ENCODE measurements at places on chromosomes 4 and X.

- DNase-seq: no peak
Observed at GRCh38 chr4:25702848-25703247, 47.2 kb downstream of the SLC34A2 start.

DNA sequence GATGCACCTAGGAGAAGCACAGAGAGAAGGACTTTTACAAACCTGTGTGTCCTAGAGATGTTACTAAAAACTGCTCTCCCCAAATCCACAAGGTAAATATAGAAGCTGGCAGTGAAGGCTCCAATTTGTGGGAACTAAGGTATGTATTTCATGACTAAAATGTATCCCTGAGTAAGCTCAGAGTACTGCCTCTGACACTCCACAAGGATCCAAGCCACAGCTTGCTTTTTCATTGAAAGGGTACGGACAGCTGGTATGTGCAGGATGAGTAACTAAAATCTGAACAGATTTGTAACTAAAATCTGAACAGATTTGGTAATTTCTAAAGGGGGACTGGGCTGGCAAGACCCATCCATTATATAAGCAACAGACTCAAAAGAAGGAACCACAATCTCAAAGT, 187.6 kb downstream of the DCLK2 start:
- DNase-seq: no peak

DNA sequence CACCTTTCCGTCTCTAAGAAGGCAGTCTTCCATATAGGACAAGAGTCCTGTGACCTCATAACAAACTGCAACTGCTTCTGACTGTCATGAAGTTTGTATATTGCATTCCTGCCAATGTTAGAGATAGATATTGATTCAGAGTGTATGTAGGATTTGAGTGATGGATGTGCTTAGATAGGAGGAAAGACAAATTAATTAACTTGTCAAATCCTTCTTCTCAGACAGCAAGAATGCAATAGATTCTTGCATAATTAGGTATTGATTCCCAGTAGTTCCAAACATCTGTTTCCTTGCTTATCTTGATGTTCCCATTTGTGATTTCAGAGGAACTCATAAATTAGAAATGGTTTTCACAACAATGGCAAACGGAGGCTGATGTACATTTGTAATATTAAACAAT, 555.3 kb downstream of the TRAM1L1 start:
- no peak for DNase-seq

DNA sequence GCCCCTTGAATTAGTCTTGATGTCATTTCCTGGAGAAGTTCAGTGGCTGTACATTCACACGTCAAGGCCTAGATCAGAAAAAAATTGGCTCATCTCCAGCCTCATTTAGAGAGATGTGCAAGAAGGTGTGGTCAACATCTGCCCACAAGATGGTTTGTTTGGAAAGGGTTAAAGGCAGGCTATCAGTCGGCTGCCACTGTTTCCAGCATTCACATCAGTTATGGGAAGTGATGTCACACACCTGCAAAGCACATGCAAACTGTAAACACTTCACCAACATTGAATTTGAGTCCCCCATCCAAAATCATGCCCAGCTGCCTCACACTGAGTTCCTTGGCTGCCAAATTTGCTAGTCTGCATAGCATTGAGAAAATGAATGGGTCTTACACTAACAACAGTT, 498.3 kb upstream of the INTU start:
- DNase-seq: no peak

GRCh38 chrX:63818156-63818555, 33.1 kb upstream of the ARHGEF9 start:
- no peak for DNase-seq

GRCh38 chr4:5933996-5934831, 41.3 kb upstream of the CRMP1 start:
- no peak for DNase-seq

- DNase-seq: no peak
Observed at GRCh38 chr4:16505267-16505666, 279.0 kb upstream of the TAPT1 start.

GRCh38 chrX:145821291-145821897, 3.8 kb downstream of the SLITRK2 start:
- DNase-seq: no peak

DNA sequence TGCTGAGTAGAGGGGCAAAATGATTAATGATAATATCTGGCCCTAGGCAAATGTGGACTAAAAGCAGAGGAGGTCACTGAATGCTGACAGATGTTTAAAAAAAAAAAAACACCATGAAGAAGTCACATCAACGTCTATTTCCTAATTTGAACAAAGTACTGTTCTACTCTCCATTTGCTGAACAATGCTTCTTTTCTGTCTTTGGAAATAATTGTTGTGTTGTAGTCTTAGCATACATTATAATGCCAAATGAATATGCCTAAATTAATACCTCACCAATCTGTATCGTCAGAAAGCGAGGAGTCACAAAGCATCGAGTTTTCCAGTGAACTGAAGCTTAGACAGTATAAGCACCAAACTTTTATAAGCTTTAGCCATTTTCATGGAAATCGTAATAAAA, 140.9 kb upstream of the JADE1 start:
- DNase-seq: no peak

DNA sequence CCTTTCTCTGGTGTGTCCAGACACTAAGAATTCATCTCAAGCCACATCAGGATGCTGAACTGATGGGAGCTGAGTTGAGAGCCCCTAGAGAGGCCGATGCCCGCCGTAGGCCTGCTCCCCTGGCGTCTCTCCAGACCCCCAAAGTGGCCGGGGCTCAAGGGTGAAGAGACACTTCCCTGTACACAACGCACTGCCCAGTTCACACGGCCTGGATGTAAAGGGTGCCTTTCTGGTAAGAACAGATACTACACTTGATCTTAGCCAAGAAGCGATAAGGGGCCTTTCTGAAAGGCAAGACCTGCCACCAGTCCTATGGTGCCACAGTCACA, 5.1 kb upstream of the TREX2 start:
- no peak for DNase-seq

- DNase-seq: no peak
Observed at GRCh38 chr4:141905751-141906150, 269.4 kb downstream of the IL15 start.

GRCh38 chr4:179768996-179769395, 2326.8 kb upstream of the AGA start:
- no peak for DNase-seq

GRCh38 chrX:19181345-19181744, 59.1 kb upstream of the ADGRG2 start:
- DNase-seq: no peak

- no peak for DNase-seq
Observed at GRCh38 chr4:62661821-62662220, 1461.7 kb downstream of the ADGRL3 start.

DNA sequence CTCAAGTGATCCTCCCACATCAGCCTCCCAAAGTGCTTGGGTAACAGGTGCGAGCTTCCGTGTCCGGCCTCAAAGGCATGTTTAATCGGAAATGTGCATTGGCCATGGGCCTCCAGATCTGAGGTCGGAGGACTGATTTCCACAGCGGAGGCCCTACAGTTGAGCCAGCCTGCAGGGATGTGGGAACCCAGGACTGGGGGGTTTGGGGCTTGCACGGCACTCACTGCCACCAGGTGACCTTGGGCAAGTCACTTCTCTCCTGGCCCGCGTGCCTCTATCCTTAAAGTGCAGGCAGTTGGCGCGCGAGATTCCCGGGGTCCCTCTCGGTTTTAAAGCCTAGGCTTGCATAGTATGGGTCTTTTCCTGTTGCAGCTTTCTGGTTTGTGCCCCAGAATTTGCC, 18.3 kb upstream of the WFS1 start:
- DNase-seq: no peak

DNA sequence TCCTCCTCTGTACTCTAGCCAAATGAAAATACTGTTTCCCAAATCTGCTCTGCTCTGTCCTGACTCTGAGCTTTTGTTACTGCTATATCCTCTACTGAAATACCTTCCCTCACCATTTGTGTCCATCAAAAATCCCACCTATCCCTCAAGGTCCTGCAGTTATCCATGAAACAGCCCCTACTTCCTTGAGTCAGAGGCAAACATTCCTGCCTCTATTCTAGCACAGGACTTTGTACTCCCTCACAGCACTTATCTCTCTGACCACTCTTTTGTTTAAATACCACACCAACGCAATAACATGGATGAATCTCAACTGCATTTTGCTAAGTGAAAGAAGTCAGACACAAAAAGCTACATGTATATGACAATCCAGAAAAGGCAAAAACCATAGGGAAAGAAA, 10.5 kb upstream of the RNF128 start:
- no peak for DNase-seq

GRCh38 chr4:122577808-122578781, 42.8 kb downstream of the IL21 start:
- peak; percentile 70 for DNase-seq

DNA sequence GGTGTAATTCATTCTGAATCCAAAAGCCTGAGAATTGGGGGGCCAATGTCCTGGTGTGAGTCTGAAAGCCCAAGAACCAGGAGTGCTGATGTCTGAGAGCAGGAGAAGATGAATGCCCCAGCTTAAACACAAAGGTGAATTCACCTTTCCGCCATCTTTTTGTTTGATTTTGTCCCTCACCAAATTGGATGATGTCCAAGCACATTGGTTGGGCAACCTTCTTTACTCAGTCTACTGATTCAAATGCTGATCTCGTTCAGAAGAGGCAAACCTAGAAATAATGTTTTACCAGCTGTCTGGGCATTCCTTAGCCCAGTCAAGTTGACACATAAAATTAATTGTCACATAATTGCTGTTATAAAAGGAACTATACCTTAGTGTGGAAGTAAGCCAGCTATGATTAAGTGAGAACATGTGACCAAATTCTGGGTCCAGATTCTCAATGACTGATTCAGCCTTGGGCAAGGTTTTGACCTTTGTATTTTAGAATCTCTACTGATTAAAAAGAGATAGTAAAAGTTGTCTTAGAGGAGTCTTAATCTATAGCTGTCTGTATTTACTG, 34.5 kb upstream of the SLC4A4 start:
- no peak for DNase-seq

- DNase-seq: no peak
Observed at GRCh38 chr4:158906073-158906472, 137.2 kb downstream of the FNIP2 start.

Data from activated CD8-positive, alpha-beta memory T cell treated with anti-CD3 and anti-CD28 coated beads for 24 hours (primary cell).